ENCODE measurements at places on chromosomes 3 and 15. TPM values are rescaled to one million over a fixed set of nuclear protein-coding genes. Genes with fewer than 3 reads are reported as not detected.

- no peak overlapping the region for H3K4me3 ChIP-seq
- no peak for DNase-seq
- peaks cover 4% of the 10 kb centered on the region for H3K4me1 ChIP-seq
- H3K36me3 ChIP-seq = no peaks in the 10 kb centered on the region
- no peaks in the 10 kb centered on the region for H3K27me3 ChIP-seq
Measured at GRCh38 chr15:77226652-77227051, 155.7 kb upstream of the TSPAN3 start.

The HYAL1 gene
- total RNA-seq = 52.4 TPM

DNA sequence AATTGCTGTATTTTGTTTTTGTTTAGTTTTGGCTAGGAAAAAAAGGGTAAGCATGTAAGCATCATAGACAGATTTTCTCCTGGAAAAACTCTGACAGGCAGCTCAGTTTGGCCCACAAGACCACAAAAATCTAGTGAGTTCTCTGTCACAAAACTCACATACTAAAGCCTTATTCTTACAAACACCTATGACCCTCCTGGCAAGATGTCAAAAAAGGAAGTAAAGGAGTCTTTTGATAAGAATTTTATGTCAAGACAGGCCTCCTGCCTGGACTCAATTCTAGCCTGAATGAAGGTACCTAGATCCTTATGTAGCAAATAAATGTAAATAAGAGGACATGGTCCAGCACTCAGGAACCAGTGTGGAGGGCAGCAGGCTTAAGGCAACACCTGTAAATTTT lies 668.3 kb upstream of the ZNF385D start:
- no peak for DNase-seq
- no peaks in the 10 kb centered on the region for H3K36me3 ChIP-seq
- H3K27me3 ChIP-seq = no peaks in the 10 kb centered on the region
- H3K27ac ChIP-seq = no peak overlapping the region

- no peaks in the 10 kb centered on the region for H3K27me3 ChIP-seq
- H3K36me3 ChIP-seq = peaks cover 5% of the 10 kb centered on the region
- H3K4me3 ChIP-seq = no peak overlapping the region
- H3K4me1 ChIP-seq = peaks cover under 1% of the 10 kb centered on the region
Measured at GRCh38 chr3:48459331-48459730, 12.8 kb downstream of the ATRIP start.

- H3K27me3 ChIP-seq = no peaks in the 10 kb centered on the region
- no peaks in the 10 kb centered on the region for H3K36me3 ChIP-seq
- H3K4me1 ChIP-seq = peaks cover 3% of the 10 kb centered on the region
- H3K27ac ChIP-seq = no peak overlapping the region
- no peak for DNase-seq
Measured at GRCh38 chr15:92068121-92068520, 214.6 kb downstream of the SLCO3A1 start.

DNA sequence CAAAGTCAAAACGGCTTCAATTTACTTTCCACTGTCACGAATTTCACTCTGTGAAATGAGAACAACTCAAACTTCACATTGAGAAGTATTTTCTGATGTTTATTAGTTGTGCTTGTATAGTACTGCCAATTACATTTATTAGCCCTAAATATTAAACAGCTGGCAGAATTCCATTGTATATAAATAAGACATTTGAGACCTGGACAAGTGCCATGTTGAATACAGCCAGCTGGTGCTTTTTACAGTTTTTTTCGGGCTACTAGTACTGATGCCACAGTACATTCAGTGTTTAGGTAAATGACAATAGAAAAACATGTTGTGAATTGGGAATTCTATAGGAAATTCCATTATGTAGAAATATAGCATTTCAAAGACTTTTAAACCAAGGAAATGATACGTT lies 79.0 kb downstream of the EPHA3 start:
- H3K27ac ChIP-seq = no peak overlapping the region
- no peak overlapping the region for H3K4me3 ChIP-seq

DNA sequence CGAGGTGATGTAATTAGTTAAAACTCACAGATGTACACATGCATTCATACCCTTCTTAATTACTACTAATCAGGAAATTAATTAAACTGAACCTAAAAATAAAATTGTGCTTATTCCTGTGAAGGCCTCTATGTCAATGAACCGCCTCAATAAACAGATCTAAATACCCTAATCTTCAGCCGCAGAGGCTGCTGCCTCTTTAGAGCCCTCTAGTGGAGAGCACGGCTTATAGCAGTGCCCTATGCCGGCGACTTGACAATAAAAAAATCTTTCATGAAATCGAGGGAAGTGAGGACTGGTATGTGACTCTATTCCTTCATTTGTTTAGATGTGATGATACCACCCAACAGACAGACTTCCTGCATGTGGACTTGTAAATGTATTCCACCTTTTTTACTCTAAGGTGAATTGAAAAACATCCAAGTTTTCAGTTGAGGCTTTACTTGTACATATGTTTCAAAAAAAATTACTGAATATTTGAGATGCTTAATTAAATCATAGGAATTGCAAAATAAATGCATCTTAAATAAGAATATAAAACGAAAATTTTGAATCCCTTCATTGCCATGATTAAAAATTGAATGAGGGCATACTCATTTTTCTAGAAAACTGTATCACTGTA lies 8.3 kb upstream of the EPHA3 start:
- no peaks in the 10 kb centered on the region for H3K36me3 ChIP-seq
- H3K4me3 ChIP-seq = no peak overlapping the region
- peak; percentile 16 for DNase-seq
- H3K4me1 ChIP-seq = peaks cover 13% of the 10 kb centered on the region

DNA sequence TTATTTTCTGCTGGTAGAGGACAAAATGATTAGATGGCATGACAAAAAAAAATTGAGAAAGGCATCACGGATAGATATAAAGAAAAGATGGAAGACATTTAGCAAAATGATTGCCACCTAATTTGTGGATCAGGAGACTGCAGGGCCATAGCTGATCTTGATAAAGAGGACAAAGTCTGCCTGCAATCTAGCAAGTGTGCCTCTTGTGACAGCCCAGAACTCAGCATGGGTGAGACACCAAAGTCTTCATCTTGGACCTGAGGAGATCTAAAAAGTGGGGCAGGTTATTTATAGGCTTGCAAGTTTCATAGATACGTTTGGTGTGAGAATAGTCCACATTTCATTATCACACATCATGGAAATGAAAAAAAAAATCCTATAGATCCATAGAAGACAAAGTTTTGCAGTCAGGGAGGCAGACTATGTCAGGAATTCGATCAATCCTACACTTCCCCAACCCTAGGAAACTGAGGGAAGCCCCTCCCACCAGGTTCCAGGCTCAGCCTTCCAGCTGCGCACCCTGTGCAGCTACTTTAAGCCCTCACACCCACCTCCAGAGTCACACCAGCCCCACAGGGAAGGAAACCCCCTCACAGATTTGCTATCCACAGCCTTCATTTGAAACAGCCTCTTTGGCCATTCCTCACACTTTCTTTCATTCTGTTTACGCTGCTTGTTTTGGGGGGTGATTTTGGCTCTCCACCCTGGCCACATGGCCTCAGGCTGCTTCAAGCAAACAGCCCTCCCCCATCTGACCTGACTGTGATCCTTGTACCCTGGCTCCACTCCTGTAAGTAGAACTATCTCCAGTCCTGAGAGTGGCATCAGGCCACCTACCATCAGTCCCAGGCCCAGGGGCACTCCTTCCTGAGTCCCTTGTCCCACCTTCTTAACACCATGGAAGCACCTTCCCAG lies 28.1 kb upstream of the KLHL6 start:
- peak; percentile 14 for DNase-seq
- no peak overlapping the region for H3K4me3 ChIP-seq
- H3K27ac ChIP-seq = peak overlapping the region; percentile 4
- no peaks in the 10 kb centered on the region for H3K27me3 ChIP-seq
- H3K36me3 ChIP-seq = no peaks in the 10 kb centered on the region

DNA sequence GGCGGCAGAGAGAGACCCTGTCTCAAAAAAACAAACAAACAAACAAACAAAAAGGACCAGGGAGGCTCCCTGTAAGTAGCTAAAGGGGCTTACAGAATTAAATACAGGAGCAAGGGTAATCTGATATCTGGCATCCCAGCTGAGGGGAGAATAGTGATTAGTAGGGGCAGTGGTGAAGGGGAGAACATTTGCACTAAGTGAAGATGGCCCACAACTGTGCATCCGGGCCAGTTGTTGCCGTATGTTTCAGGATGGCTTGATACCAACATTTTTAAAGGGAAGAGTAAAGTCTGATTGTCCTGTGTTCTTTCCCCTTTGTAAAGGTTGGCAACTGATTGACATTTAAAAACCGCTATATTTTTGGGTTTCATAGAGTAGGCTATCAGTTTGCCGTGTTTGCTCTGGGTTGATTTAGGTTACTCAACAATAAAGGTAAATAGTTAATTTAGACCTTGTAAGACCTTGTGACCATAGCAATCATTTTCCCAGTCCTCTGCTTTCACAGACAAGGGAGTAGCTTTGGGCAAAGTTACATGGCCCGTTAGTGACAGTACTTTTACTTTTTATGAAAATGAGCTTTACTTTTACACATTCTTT lies 167.8 kb downstream of the PTPRG start:
- no peaks in the 10 kb centered on the region for H3K27me3 ChIP-seq
- H3K36me3 ChIP-seq = no peaks in the 10 kb centered on the region
- no peak overlapping the region for H3K4me3 ChIP-seq
- DNase-seq = no peak
- H3K27ac ChIP-seq = peak overlapping the region; percentile 1

GRCh38 chr15:33601461-33601860 lies 290.7 kb downstream of the RYR3 start:
- H3K27ac ChIP-seq = no peak overlapping the region
- no peaks in the 10 kb centered on the region for H3K4me1 ChIP-seq

GRCh38 chr3:104805508-104805907 lies 561.2 kb upstream of the ALCAM start:
- H3K27ac ChIP-seq = no peak overlapping the region
- no peaks in the 10 kb centered on the region for H3K27me3 ChIP-seq
- H3K4me1 ChIP-seq = no peaks in the 10 kb centered on the region
- H3K36me3 ChIP-seq = no peaks in the 10 kb centered on the region
- no peak overlapping the region for H3K4me3 ChIP-seq
- no peak for DNase-seq

The PLSCR5 gene
- total RNA-seq = not detected

- H3K36me3 ChIP-seq = no peaks in the 10 kb centered on the region
- no peak overlapping the region for H3K4me3 ChIP-seq
- no peak for DNase-seq
- no peaks in the 10 kb centered on the region for H3K27me3 ChIP-seq
- peaks cover 33% of the 10 kb centered on the region for H3K4me1 ChIP-seq
- H3K27ac ChIP-seq = no peak overlapping the region
Measured at GRCh38 chr15:63855735-63856134, 22.0 kb upstream of the HERC1 start.

DNA sequence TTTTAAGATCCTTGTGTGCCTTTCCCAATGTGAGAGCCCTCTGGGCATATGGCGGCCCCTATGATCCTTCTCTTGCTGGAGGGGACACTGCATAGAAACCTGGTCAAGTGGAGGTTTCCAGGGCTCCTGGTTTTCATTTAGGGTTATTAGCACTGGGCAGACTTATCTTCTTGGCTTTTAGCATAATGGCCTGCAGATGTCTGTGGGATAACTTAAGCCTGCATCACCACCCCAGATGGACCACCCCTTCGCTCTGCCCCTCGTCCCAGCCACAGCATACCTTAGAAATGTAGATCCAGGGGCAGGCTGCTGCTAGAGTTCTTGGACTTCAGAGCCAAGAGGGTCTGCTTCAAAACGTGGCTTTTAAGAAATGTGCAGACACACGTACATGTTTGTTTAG lies 340.3 kb upstream of the CTDSPL start:
- H3K4me1 ChIP-seq = peaks cover 8% of the 10 kb centered on the region
- H3K4me3 ChIP-seq = no peak overlapping the region
- no peaks in the 10 kb centered on the region for H3K27me3 ChIP-seq

DNA sequence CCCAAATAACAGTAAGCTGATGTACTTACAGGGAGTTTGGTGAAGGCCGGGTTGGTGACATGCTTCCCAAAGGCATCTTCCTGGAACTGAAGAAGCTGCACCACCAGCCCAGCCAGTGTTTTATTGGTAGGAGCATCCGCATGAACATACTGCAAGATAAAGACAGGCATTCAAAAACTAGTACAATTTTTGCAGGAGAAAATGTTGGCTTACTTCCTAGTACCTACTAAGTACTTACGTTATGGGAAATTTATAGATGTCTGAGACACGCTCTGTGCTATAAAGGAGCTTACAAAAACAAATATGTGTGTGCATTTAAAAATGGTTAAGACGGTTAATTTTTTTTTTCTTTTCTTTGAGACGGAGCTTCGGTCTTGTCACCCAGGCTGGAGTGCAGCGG lies 8.9 kb downstream of the SMARCC1 start:
- no peak overlapping the region for H3K27ac ChIP-seq
- H3K4me1 ChIP-seq = peaks cover 4% of the 10 kb centered on the region
- peaks cover 15% of the 10 kb centered on the region for H3K36me3 ChIP-seq
- no peak overlapping the region for H3K4me3 ChIP-seq
- H3K27me3 ChIP-seq = no peaks in the 10 kb centered on the region
- no peak for DNase-seq

- no peak for DNase-seq
- no peak overlapping the region for H3K27ac ChIP-seq
- H3K4me3 ChIP-seq = no peak overlapping the region
- H3K27me3 ChIP-seq = no peaks in the 10 kb centered on the region
- H3K4me1 ChIP-seq = peaks cover 35% of the 10 kb centered on the region
Measured at GRCh38 chr3:192914848-192915247, 2.8 kb downstream of the MB21D2 start.

The CRYGS gene
- 1.2 TPM for total RNA-seq

The ITPKA gene
- 1.5 TPM for total RNA-seq

DNA sequence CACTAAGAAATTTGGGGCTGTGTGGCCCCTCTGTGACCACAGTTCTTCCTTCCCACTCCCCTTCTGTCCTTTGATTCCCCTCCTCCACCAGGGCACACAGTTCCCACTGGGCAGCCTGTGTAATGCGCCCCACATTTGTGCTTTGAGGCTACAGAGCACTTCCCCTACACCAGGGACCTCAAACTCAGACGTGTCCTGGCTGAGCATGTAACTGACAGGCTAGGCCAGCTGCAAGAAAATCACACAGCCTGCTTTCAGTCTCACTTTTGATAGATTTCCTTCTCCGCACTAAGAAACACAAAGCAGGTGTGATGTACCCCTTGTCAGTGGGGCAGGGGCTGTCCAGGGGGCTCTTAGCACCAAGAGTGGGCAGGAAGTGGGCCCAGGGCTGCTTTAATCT lies 29.6 kb downstream of the PRKCD start:
- no peak for DNase-seq
- no peaks in the 10 kb centered on the region for H3K27me3 ChIP-seq

The RAB8B gene
- total RNA-seq = 17.5 TPM

GRCh38 chr3:157418104-157418503 lies 18.5 kb upstream of the PTX3 start:
- no peak for DNase-seq
- no peak overlapping the region for H3K4me3 ChIP-seq
- no peaks in the 10 kb centered on the region for H3K27me3 ChIP-seq
- H3K27ac ChIP-seq = no peak overlapping the region
- no peaks in the 10 kb centered on the region for H3K36me3 ChIP-seq

The SLC24A5 gene
- not detected for total RNA-seq

GRCh38 chr3:21168471-21168870 lies 582.5 kb downstream of the ZNF385D start:
- DNase-seq = no peak
- no peak overlapping the region for H3K27ac ChIP-seq
- H3K4me1 ChIP-seq = no peaks in the 10 kb centered on the region
- no peaks in the 10 kb centered on the region for H3K27me3 ChIP-seq
